GM04503 (cell line): ENCODE measurements at places on chromosomes 2 and 18.
A peak's percentile ranks its signal among the peaks of the same experiment; 100 is the strongest.

- DNase-seq: no peak
Measured at GRCh38 chr2:229566370-229566769, 148.0 kb downstream of the DNER start.

DNA sequence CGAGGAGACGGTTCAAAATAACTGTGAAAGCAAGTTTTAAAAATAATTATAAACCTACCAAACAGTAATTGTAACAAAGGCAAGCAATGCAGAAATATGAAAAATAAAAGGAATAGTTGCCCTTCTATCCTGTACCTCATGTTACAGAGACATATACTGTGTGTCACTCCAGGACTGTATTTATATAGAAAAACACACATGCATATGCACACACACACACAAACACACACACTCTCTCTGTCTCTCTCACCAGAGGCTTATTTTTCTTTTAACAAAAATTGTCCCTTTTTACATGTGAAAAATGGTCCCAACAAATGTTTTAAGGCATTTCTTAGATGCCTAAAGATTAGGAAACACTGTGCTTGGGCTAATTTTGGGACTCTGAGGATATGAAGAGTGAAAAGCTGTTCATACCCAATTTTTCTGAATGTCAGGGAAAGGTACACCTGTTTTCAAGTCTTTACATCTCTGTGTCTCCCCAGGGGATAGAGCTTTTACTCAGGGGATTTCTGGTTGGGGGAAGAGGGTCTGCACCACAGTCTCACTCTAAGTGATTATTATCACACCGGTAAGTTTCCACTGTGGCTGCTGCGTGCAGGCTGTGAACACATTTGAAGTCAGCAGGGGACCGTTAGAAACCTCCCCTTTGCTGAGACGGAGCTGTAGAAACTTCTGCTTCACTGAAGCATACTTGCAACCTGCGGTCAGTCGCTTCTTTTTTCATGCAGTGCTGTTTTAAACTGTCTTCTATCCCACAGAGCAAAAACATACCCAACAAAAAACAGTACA, 51.4 kb upstream of the SPAG16 start:
- DNase-seq: no peak

DNA sequence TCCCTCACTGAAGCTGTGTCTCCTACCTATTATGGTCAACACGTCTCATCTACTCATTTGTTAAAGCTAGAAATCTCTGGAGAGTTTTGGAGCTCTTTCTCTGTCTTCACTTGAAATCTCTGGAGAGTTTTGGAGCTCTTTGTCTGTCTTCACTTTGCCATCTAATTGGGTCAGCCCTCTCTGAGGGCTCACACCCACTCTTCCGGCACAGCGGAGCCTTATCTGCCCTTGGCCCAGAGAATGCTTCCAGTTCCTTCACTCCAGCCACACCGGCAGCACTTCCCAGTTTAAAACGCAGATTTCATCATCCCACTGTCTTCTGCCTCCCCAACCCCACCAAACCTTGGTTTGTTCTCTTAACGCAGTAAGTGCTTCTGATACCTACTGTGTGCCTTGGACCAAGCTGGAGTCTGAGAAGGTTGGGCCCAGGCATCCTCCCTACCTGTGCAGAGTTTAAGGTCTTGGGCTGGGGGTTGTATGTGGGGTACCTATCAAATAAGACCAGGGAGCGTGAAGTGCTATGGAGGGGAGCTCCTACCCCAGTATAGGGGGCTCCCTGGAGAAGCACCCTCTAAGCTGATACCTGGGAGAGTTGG, 5.0 kb downstream of the HPCAL1 start:
- no peak for DNase-seq

- no peak for DNase-seq
Measured at GRCh38 chr2:109497911-109498870, 115.6 kb downstream of the SEPTIN10 start.

DNA sequence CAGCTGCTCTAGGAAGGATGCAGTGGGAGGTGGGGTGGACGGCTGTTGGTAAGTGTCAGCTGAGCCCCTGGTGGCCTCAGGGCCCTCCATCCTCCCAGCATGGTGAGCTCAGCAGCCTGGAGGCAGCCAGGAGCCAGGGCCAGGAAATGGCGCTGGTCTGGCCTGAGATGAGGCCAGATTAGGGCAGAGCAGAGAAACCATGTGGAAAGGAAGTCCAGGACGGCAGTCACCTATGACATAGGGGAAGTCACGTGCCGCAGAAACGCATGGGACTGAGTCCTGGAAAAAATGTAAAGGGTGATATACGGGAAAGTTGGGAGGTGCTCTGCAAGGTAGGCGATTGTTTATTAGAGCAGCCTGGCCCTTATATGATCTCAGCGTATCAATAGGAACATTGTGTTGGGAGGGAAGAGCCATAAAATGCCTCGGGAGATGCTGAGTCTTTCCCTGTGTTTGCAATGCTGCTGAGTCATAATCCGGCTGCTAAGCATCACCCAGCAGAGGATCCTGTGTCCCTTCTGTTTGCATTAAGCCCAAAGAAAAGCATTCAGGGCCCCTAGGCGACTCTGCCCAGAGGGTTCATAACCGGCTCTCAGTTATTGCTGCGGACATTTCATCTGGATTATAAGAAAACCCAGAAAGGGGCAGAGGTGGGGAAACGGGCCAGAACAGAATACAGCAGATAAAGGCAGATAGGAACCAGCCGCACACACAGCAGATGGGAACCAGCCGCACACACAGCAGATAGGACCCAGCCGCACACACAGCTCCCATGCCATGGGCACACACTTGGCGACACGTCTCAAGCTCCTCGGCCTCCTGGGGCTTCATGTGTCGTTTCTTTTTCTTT, 30.3 kb upstream of the B3GNT7 start:
- peak; percentile 49 for DNase-seq

GRCh38 chr2:210833403-210833802, 277.0 kb downstream of the CPS1 start:
- no peak for DNase-seq

GRCh38 chr2:13106302-13106701, 389.6 kb downstream of the TRIB2 start:
- DNase-seq: no peak

GRCh38 chr2:25234738-25235137, 66.4 kb upstream of the POMC start:
- no peak for DNase-seq

DNA sequence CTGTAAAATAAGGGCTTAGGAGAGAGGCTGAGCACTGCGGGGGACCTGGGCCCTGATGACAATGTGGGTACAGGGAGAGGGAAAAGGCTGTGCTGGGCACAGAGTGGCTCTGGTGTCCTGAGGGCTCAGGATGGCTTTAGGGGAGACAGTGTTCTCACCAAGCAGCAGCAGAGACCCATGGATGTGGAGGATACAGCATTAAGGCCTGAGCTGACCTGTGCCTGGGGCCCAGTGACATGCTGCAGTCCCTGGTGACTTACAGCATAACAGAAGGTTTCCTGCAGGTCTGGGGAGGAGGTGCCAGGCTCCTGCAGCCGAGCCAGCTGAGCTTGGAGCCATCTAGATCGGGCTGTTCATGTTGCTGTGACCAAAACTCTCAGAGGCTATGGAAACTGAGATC, 191.3 kb upstream of the SMAD2 start:
- DNase-seq: no peak

- DNase-seq: no peak
Measured at GRCh38 chr2:149170911-149171310, 132.4 kb downstream of the LYPD6B start.

GRCh38 chr18:71212222-71212621, 923.4 kb downstream of the SOCS6 start:
- no peak for DNase-seq

DNA sequence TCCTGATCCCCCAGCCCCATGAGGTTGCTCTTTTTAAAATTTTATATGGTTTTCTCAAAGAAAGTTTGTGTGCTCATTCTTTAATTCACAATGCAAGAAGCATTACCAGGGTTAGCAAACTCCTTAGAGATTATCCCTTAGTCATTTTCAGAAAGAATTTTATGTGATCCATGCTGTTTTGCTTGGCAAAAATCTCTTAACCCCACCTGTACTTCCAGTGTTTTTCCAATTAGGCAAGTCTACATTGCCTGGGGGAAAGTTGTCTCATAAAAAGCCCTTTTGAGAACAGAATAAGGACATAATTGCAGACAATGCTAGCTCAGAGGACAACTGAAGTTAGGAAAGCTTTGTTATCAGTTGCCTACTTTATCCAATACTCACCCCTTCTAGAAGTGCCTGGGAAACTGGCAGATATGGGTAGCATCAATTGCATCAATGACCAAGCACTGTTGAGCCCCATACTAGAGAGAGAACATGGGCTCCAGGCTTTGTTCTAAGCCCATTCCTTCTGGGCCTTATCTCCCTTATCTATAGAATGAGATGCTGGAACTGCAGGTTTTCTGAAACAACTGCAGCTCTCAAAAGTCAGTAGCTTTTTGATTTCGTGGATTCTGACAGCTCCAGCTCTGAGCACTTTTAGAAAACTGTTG, 265.9 kb upstream of the SPHKAP start:
- no peak for DNase-seq
